ENCODE measurements at places on chromosomes 2 and 18. TPM values are rescaled to one million over a fixed set of nuclear protein-coding genes. Genes with fewer than 3 reads are reported as not detected.

NABP1 gene
- 71.8 TPM for total RNA-seq

EEF1B2 gene
- total RNA-seq = 340 TPM

PREB gene
- total RNA-seq = 54.0 TPM

ZNG1B gene
- total RNA-seq = 49.7 TPM

CHRND gene
- not detected for total RNA-seq

FAP gene
- total RNA-seq = 2.1 TPM

HOXD12 gene
- not detected for total RNA-seq

- no peak for DNase-seq
Measured at GRCh38 chr2:226797989-226798421, 1.6 kb downstream of the IRS1 start.

- no peak for DNase-seq
Measured at GRCh38 chr2:209696836-209697711, 74.6 kb upstream of the UNC80 start.

GRCh38 chr18:60391571-60392226, 19.1 kb upstream of the MC4R start:
- DNase-seq = no peak

GRCh38 chr18:52415131-52415530, 75.1 kb downstream of the DCC start:
- no peak for DNase-seq

- no peak for DNase-seq
Measured at GRCh38 chr2:192286093-192286701, 91.5 kb upstream of the TMEFF2 start.

DNA sequence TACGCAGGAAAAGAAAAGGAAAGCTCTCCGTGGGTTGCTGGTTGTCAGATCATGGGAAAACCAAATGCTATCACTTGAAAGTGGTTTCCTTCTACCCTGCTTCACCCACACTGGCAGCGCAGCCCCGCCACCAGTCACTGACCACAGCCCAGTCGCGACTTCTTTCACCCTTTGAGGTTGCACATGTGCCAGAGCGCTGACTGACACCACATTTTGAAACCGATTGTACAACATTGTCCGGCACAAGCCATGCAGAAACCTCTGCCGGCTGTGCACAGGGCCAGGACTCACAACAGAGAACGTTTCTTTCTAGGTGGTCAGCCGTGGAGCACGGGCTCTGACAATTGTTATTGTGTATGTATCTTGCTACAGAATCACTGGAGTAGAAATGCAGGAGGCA, 827.2 kb upstream of the POU3F3 start:
- no peak for DNase-seq

DNA sequence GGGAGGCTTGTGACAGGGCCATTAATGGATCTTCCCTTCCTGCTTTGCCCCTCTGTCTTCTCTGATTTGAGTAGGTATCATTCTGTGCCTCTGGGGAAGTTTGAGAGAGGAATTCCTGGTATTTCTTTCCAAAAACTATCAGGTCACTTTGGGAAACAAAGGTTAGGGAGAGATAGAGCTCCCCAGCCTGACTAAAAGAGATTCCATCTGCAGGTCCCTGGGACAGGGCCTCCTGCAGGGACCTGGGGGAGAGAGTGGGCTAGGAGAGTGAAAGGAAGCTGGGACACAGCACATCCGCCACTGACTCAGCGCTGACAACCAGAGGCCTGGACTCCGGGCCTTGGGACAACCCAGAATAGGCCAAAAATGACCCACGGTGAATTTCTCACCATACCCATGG, 6.4 kb downstream of the GALNT14 start:
- DNase-seq = no peak

DNA sequence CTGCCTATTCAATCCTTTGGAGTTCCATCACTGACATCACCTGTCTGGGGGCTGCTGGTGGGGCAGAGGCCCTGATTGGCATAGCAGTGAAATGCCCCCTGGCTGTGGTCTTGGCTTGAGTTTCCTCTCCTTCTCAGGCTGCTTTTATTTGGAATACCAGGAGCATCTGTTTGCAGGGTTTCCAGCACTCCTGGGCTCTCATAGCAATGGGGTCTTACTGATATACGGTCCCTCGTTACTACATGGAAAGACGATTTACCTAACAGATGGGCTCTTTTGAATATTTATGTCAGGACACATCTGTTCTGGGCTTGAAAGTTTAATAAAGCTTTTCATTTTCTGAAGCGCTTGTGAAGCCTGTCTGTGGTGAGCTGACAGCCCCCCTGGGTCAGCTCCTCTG, 230.3 kb downstream of the SLC4A3 start:
- no peak for DNase-seq

- no peak for DNase-seq
Measured at GRCh38 chr2:129285012-129285411, 694.5 kb upstream of the RAB6C start.
